NCI-H2107 (cell line): ENCODE measurements at places on chromosomes 2 and 18.

- no peak for DNase-seq
Measured at GRCh38 chr2:191508738-191509137, 169.2 kb upstream of the NABP1 start.

DNA sequence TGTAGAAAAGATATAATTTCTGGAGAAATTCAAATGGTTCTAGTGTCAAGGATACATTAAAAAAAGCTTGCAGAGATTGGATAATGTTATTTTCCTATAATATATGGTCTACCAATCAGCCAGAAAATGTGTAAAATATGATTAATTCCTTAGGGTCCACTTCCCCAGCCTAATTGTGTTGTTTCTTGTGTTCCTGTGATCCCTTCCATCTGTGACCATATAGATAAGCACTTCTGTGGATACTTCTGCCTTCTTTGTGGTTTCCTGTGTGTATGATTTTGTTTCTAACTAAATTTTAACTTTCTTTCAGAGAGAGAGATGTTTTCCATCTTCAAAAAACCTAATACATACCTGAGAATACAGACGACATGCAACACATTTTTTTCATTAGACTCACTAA is 367.1 kb upstream of the PIK3C3 start:
- DNase-seq: no peak

- no peak for DNase-seq
Measured at GRCh38 chr2:44844651-44845270, 96.7 kb upstream of the SIX3 start.

- DNase-seq: no peak
Measured at GRCh38 chr2:144702051-144702450, 182.1 kb upstream of the ZEB2 start.

DNA sequence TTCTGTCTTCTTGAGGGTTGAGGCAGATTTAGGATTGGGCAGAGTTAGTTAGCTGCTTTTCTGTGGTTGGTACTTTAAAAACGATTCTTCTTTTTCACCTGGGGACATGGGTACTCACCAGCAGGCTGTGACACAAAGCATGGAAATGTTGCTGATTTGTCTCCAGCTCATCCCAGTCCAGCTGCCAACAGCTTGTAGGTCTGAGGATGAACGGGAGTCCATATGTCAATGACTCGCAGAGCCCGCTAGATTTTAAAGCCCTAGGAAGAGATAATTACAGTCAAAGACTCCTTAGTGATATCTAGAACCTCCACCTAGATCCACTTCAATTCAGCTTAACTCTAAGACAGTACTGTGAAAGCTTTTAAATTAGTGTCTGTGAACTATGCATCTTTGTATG is 20.8 kb downstream of the DOK1 start:
- no peak for DNase-seq

DNA sequence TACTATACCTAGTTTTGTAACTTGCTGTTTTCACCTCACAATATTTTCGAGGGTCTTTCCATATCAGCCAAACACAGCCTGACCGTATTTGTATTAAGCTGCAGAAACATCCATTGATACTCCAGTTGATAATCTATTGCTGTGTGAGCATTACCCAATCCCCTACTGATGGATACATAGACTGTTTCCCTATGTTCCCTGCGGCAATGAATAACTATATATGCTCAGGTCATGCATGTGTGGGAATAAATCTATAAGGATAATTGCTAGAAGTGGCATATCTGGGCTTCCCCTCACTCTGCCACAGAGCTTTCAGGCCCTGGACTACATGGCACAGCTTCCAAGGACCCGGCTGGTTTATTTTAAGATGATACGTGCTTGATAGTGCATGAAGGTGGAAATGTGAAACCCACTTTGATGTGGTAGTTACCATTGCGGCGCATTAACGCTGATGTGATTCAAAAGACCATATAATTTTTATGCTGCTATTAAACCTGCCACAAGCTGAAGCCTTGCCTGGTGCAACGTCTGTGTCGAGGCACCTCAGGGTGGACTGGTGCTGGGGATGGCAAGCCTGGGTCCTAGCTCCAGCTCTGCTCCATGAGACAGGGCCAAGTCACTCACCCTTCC is 130.8 kb upstream of the MSH6 start:
- peak; percentile 29 for DNase-seq

- no peak for DNase-seq
Measured at GRCh38 chr18:30248056-30248455, 794.5 kb downstream of the DSC3 start.

GRCh38 chr2:30933496-30933895 is 126.2 kb upstream of the CAPN13 start:
- DNase-seq: no peak

DNA sequence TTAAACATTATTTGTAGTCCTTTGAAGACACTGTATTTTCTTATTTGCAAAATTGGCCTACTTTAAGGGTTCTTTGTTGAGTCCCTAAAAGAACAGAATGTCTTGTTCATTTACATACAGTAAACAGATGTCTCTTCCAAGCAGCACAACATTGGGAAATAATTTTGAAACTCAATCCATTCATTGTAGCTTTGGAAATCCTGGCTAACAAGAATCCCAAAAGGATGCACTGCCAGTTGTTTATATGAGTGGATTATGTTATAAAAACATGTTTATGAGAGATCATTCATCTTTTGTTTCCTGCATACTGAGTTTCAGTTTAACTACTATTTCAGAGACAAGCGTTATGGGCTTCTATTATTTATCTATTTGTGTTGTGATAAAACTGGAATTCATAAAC is 499.3 kb downstream of the PID1 start:
- no peak for DNase-seq

- DNase-seq: no peak
Measured at GRCh38 chr18:74249181-74249968, 42.4 kb downstream of the CYB5A start.

- no peak for DNase-seq
Measured at GRCh38 chr2:208346756-208347155, 59.8 kb upstream of the PTH2R start.

DNA sequence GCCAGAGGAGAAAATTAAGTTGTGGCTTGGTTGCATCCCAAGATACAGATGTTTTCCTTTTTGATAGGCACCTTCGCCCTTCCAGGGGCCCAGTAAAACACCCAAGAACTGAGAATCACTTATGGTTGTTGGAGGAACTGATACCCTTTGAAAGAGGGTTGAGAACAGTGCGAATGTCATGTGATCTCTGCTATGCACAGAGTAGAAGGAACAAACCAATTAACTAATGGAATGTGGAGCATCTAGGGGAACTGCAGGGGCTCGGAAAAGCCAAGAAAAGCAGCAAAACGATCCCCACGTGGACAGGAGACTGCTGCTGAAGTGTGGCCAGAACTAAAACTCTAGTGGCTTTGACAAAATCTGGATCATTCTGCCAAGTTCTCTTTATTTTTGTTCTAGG is 58.8 kb downstream of the APOB start:
- DNase-seq: no peak

- no peak for DNase-seq
Measured at GRCh38 chr18:36536426-36536825, 238.9 kb downstream of the FHOD3 start.

DNA sequence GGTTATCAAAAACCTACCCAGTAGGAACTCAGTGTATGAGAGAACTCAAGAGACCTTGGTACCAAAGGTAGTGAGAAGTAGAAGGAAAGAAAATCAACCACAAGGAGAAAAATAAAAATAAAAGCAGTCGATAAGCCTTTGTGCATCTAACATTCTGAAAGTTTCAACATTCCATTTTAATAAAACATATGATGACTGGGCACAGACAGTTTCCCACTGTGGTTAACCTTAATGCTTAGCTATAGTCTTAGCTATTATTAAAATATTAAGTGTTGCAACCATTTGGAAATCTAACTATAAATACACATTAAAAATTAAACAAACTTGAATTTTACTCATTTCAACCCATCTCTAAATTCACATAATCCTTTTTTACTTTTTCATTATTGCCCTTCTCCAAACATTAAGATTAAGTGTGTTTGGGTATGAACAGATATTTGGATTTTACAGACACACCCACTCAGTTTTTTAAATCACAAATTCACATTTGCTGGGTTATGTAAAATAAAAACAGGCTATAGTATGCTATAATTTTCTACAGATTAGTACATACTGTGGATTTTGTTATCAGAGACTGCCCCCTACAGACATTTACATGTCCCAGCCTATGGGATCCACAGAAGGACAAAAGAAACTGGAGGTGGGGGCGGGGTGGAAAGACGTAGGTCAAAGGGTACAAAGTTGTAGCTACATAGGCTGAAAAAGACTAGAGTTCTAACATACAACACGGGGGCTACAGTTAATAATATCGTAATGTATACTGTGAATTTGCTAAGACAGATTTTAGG is 32.8 kb downstream of the SRBD1 start:
- no peak for DNase-seq

GRCh38 chr2:104375206-104375605 is 478.7 kb upstream of the POU3F3 start:
- DNase-seq: no peak

GRCh38 chr2:143623909-143624260 is 494.7 kb downstream of the ARHGAP15 start:
- DNase-seq: no peak

GRCh38 chr2:101388232-101388631 is 929 bp upstream of the CREG2 start:
- DNase-seq: no peak

- no peak for DNase-seq
Measured at GRCh38 chr2:104388296-104388695, 465.6 kb upstream of the POU3F3 start.

- no peak for DNase-seq
Measured at GRCh38 chr18:61894751-61895524, 2.1 kb upstream of the RNF152 start.

GRCh38 chr2:154143105-154143504 is 271.4 kb downstream of the GALNT13 start:
- DNase-seq: no peak

- DNase-seq: no peak
Measured at GRCh38 chr2:165407466-165407865, 62.0 kb upstream of the CSRNP3 start.

DNA sequence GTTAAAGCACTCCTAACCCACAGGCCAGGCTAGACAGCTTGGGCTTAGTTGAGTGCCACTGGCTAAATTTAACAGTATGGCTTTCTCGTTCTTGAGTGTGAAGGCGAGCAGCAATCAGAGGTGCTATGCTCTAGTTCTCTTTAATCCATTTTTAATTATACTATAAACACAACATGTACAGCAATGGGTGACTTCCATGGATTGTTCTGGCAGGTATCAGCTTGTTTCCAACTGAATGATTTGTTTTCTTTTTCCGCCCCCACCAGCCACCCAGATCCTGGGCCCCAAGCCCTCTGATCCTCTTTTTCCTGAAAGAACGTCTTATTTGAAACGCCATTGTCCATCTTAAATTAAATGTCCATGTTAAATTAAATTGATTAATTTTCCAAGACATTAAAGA is 244.8 kb downstream of the IKZF2 start:
- no peak for DNase-seq
